ENCODE measurements at places on chromosomes 13 and 19. TPM values are rescaled to one million over a fixed set of nuclear protein-coding genes. Genes with fewer than 3 reads are reported as not detected.

The GPC5 gene
- total RNA-seq: 0.12 TPM

The CD37 gene
- not detected for total RNA-seq

The IRGC gene
- not detected for total RNA-seq

The KIR3DL2 gene
- not detected for total RNA-seq

The PCDH17 gene
- total RNA-seq: 0.08 TPM

The CCDC70 gene
- total RNA-seq: not detected

The PLIN4 gene
- total RNA-seq: 0.59 TPM
